ENCODE measurements at places on chromosomes 1 and 21.

GRCh38 chr1:201637282-201638079 lies 98.6 kb downstream of the NAV1 start:
- DNase-seq: no peak

DNA sequence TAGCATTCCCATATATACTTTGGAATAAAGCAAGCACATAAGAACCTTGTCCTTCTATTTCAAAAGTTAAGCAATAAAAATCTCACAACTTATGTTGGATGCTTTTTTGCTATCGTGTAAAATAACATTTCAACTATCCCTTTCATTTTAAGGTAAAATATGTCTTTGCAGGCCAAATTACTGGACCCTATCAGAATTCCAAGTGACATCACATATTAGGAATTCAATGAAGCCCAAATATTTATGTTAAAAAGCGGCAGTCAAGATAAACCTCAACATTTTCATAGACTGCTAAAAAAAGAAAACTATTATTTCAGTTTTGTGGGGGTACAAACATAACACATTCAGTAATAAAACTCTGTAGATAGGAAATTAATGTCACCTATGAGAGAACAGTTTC lies 252.0 kb downstream of the KCTD3 start:
- peak; percentile 50 for DNase-seq

DNA sequence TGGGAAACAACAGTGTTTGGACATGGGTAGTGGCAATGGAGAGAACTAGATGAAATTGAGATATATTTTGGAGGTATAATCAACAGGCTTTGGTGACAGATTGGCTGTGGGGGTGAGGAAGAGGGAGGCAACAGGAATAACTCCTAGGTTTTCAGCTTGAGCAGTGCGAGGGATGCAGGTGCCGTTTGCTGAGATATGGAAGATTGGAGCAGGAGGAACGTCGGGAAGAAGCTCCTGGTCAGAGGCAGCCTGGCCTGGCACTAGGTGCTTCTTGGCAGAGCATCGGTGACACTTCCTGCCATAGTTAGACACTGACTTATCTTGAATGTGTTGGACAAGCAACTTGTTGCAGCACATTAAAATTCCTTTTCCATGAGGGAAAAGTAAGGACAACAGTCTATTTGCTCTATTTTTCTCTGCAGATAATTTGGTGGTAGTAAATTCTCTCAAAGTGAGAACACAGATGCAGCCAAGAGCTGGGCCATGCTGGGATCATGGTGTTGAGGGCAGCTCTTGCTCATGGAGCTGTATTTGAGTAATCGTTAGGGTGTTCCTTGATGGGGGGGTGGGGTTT lies 21.5 kb upstream of the MYSM1 start:
- DNase-seq: peak; percentile 15

- DNase-seq: no peak
These were observed 292.2 kb downstream of the NTNG1 start for GRCh38 chr1:107433068-107433467.

GRCh38 chr1:33903210-33903589 lies 39.3 kb downstream of the HMGB4 start:
- DNase-seq: peak; percentile 26

DNA sequence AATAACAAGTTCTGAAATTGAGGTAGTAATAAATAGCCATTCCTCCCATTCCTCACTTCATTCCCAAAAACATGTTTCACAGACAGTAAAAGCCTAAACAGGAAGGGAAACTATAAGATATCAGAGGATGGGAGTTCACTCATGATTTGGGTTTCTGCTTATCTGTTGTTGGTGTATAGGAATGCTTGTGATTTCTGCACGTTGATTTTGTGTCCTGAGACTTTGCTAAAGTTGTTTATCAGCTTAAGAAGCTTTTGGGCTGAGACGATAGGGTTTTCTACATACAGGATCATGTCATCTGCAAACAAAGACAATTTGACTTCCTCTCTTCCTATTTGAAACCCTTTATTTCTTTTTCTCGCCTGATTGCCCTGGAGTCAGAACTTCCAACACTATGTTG lies 26.0 kb upstream of the POFUT2 start:
- DNase-seq: no peak

- DNase-seq: no peak
These were observed 163.5 kb downstream of the COP1 start for GRCh38 chr1:176043537-176043936.

DNA sequence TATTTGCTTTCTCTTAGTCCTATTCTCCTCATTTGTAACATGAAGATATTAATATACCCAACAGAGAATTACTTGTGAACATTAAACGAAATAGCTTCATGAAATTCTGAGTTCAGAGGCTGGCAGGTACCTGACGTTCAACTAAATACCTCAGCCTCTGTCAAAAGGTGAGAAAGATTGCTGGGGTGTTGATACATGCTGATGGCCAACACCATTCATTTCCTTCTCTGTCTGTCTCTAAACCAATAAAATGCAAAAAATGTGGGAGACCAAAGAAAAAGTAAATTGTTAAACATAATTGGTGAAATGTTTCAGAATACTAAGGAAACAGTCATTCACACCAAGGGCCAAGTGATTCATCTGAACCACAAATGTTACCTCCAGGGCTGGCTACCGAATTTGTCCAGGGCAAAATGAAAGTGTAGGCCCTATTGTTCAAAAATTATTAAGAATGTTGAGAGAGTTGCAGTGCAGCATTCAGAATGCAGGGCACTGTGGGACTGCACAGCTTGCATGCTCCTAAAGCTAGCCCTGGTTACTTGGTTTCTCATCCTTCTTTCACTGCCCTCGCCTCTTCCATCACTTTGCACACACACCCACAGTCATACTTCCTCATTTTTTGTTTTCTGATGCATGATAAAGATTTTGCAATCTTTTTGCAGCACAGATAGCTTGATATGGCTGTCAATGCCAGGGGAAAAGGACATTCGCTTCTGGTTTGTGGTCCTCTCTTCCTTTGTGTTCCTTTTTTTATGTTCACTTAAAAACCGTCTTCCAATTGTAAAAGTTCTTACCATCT lies 414.3 kb upstream of the NR5A2 start:
- peak; percentile 31 for DNase-seq

DNA sequence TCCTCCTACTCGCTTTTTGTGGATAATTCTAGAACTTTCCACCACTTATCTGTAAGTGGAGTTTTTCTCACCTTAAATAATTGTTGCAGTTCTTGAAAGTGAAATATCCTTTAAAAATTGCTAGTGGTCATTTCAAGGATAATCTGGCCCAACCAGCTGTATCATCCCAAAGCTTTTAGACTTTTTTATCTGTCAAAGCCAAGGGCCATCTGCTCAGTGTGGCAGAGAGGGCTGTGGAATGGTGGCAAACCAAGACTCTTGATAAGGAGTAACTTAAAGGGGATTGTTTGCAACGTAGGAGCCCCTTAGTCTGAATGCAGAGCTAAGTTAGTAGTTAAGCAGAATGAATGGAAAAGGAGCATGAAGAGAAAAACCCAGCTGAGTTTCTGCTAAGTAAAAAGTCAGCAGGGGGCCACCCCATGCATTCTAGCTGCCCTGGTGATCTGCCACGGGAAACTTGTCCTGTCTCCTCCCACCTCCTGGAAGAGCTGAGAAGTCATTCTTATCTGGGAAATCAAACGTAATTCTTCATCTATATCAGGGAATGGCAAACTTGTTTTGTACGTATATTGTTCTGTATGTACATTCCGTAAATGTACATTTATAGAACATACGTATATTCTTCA lies 169.3 kb downstream of the PRDM2 start:
- no peak for DNase-seq

DNA sequence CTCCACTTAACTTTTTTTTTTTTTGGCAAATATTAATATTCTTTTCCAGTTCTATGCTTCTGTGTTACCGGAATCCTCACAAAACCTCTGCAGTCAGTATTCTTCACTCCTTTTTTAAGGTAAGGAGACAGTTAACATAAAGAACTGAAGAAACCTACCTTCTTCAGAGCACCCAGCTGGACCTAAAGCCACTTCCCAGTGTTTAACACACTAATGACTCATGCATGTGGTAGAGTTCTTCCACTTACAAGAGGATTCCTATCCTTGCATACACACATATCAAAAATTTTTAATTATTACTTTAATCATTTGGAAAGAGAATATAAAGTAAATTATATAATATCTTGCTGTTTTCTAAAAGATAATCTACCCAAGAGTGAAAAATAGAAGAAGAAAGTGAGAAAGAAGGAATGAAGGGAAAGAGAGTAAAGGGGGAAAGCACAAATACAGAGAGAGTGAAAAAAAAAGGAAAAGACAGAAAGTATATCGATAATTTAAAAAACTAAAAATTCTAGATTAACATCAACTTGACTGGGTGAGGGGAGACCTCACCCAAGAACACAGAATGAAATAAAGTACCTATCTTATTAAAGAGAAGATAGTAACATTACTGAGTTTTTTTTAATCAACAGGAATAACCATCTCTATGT lies 54.9 kb downstream of the ENAH start:
- DNase-seq: peak; percentile 40

DNA sequence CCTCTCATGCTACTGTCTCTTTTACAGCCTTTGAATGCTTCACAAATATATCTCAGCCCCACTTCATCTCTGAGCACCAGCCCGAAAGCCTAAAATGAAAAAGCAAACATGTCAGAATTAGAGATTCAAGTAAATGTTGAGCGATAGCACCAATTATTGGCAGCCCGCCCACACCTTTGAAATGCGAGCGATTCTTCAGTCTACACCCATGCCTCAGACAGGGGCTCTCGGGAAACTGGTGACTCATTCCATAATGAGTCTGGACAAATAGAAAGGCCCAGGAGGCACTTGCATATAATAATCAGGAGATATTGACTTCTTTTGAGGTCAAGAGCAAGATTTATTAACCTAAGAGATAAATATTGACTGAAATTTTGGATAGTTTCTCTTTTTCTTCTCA lies 487.3 kb upstream of the PTBP2 start:
- peak; percentile 13 for DNase-seq

DNA sequence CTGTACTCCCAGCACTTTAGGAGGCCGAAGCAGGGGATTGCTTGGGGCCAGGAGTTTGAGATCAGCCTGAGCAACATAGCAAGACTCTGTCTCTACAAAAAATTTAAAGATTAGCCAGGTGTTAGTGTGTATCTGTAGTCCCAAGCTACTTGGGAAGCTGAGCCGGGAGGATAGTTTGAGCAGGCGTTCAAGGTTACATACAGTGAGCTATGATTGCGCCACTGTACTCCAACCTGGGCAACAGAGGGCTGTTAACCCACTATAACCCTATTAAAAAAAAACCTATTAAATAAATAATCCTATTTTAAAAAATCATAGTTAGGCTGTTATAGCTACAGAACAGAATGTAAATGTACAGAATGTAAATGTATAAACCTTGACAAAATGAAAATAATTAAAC lies 2.2 kb downstream of the MIS18A start:
- DNase-seq: no peak

- DNase-seq: no peak
These were observed 440.7 kb downstream of the CAMTA1 start for GRCh38 chr1:7225711-7226505.

DNA sequence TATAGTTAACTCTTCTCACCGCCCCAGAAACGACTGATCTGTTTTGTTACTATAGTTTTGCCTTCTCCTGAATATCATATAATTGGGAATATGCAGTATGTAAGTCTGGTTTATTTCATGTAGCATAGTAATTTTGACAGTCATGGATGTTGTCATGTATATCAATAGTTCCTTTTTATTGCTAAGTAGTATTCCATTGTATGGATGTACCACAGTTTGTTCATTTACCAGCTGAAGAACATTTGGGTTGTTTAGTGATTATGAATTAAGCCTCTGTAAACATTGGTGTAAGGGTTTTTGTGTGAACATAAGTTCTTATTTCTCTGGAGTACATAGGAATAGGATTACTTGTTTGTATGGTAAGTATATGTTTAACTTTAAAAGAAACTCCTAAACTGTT lies 55.5 kb downstream of the ACTL8 start:
- no peak for DNase-seq

DNA sequence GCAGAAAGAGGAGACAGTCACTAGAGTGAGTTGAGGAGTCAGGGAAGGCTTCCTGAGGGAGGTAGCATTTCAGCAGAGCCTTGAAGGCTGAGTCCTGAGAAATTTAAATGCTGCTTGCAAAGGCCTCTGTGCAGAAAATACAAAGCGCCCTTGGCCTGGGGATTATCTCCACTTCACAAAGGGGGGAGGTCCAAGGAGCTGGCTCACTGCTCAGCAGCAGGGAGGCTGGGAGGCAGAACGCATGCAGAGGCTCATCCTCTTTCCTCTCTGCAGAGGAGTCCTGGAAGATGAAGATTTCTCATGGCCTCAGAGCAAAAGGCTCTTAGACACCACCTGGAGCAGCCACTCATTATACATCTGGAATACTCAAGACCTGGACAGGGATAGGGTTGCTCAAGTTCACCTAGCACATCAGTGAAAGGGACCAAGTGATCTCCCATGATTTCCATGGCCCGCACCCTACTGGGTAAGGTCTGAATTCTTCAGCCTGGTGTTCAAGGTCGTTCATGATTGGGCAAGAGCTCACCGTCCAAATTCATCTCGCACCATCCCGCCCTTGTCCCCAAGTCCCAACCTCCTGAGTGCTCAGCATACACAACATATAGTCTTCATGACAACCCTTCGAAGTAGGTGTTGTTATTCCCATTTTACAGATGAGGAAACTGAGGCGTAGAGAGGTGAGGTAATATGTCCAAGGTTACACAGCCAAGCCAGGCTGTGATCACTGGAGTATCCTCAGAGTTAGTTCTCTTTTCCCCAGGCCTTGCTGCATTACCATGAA lies 9.0 kb downstream of the SLC1A7 start:
- DNase-seq: no peak

DNA sequence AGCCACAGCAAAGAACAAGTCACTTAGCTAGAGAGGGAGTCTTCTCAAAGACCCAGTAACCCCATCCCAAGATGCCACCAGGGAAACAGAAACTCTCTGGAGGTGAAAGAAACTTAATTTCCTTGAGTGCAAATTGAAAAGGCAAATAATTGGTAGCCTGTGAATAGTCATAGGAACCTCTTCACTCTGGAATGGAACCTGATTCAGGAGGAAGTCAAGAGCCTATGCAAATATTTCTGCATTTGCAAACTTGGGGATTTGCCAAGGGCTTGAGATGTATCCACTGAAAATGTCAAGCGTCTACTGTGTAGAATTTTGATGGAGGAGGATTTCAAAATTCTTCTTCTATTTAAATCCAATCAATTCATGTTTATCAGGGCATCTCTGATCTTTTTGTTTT lies 5.7 kb downstream of the HIVEP3 start:
- no peak for DNase-seq

DNA sequence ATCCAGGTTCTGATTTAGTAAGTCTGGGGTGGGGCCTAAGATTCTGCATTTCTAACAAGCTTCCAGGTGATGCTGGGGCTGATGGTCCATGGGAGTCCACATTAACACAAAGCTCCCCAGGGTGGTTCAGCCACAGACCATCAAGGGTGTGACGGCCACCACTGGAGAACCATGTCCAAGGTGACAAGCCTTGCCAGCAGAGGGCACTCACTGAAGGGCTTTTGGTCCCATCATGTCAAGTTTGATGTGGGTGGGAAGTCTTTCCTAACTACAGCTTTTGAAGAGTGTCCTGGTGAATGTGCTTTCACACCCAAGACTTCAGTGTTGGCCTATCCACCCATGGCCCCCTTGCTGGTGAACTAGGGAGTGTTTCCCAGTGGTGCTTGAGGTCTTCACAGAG lies 67.1 kb downstream of the UBE2T start:
- DNase-seq: peak; percentile 47

All from fibroblast of skin of scalp (primary cell).